OCI-M1 (cell line): ENCODE measurements at places on chromosomes 11 and 22.

DNA sequence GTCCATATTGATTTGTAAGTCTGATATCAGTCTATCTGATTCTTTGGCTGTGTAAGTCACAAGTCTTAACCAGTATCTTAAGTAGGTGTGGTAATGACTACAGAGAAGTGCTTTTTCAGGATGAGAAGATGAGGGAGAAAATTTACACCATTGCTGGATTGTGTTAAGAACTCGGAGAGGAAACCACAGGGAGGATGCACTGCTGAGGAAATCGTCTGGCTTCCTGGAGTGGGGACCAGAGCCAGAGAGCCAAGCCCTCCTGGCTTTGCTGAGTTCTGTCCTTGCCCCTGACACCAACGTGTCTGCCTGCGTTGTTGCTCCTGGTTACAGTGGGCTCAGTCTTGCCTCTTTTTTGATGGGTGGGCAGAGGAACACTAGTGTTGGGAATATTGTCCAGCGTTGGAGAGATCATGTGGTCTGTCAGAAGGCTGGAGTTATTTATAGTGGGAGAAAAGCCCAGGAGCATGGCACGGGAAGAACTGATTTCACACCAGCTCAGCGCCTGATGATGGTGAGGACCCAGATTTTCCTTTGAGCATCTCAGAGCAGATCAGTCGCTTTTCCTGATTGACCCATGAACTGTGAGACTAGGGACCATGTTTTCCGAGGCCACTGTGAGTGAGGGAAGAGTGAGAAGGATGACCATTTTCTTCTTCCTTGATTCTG, 29.6 kb downstream of the MARK2 start:
- no peak for DNase-seq

GRCh38 chr22:24466716-24467328, 28.3 kb upstream of the UPB1 start:
- peak; percentile 71 for DNase-seq

- DNase-seq: no peak
These were observed 588.9 kb downstream of the ETS1 start for GRCh38 chr11:127998421-127998820.

DNA sequence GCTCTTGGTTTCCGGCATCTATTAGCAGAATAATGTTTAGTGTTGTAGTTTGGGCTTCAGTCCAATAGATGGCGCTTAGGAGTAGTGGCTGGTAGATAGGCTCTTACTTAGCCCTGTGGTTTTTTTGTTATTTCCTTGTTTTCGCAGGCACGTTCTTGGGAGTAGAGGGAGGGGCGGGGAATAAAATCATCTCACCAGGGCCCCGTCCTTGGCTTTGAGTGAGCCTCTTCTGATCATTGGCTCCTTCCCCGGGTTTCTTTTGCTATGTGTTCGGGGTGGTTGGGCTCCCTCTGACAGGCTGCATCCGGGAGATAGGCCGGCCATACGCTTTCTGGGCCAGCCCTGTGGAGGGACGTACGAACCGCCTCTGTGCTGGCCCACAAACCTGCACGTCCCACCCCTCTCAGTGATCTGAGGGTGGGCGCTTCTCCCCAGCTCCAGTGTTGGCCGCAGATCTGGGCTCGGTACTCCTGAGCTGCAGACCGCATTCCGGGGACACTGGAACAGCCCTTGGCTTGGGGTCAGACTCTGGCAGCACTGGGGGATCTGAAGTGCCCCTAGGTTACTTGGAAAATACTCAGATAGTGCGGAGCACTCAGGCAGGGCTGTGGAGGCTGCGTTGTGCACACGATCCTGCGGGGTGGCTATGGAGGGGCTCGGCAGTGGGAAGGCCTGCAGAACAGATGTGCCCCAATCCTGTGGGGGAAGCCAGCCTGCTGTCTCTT, 217.0 kb downstream of the DYNC2H1 start:
- DNase-seq: peak; percentile 76

GRCh38 chr22:17444204-17444504, 74.9 kb downstream of the CECR2 start:
- DNase-seq: no peak

DNA sequence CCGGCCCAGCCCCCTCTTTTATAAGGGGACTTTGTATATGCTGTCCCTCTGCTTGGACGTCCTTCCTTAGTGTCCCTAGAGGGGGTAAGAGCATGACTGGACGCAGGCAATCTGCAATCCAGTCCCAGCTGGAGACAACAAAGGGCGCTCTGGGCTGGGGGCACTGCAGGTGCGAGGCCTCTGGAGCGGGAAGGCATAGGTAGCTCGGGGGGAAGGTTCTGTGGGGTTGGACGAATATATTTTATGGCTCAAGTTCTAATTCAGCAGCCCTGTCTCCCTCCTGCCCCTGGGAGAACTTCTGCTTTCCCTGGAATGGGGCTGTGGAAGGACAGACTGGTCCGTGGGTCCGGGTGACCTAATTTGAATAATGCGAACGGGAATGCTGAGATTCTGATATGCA, 40.0 kb downstream of the KCNJ4 start:
- no peak for DNase-seq

- DNase-seq: no peak
These were observed 46.2 kb downstream of the AMBRA1 start for GRCh38 chr11:46547579-46547978.

GRCh38 chr11:118602331-118602730, 5.1 kb upstream of the PHLDB1 start:
- DNase-seq: peak; percentile 94

DNA sequence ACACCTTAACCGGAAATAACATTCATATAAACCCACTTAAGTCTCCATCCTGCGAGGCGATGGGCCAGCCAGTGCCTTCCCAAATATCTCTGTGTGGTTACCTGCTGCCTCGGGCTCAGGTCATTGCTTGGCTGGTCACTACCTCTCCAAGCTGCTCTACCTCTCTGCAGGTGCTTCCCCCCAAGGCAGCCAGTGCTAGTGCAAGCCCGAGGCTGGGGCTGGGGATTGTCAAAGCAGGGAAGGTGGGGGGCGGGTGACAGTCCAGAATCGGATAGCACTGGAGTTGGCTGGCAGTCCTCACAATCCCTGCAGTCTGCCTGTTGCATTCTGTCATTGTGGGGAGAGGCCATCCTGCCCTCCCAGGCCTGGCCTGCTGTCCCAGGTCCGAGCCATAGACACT, 11.1 kb downstream of the MCHR1 start:
- DNase-seq: no peak

DNA sequence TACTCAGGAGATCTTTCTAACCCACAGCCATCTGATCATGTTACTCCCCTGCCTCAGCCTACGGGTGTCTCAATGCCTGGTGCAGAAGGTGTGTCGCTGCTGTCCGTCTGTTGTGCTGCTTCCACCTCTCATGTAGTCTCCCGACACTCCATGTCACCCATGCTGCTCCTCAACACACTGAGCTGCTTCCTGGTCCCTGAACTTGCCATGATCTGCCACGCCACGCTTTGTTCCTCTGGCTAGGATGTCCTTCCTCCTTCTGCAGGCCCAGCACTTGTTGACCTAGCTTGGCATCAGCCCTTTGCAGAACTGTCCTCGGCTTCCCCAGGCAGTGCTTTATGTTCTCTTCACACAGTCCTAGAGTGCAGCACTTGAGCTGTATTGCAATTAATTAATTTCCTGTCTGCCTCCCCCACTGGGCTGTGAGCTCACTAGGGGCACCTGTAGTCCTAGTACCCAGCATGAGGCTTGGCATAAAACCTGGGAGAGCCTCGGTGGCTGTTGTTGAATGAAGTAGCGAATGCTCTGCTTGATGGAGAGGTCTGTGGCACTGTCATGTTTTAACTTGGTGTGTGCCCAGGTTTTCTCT, 9.5 kb downstream of the GTPBP1 start:
- DNase-seq: no peak

- DNase-seq: no peak
These were observed 287.8 kb upstream of the CNTN5 start for GRCh38 chr11:98732947-98733346.

DNA sequence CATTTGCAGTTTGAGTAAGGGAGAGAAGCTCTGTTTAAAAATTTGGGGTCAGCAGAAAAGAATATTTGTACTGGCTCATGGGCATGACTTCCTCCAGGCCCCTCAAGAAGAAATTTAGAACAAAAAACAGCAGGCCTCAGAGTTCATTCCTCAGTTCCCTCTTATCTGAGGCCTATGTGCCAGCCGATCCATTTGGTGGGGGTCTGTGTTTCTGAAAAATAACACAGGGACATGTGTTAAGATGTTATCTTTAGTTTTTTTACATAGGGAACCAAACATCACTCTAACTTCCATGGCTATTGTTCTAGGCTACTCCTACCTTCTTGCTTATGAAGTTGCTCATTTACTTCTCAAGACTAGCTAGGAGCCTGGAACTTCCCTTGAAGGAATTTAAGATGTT, 16.2 kb upstream of the HSD17B12 start:
- no peak for DNase-seq

- no peak for DNase-seq
These were observed 7.6 kb downstream of the LRRC10B start for GRCh38 chr11:61516191-61516590.

DNA sequence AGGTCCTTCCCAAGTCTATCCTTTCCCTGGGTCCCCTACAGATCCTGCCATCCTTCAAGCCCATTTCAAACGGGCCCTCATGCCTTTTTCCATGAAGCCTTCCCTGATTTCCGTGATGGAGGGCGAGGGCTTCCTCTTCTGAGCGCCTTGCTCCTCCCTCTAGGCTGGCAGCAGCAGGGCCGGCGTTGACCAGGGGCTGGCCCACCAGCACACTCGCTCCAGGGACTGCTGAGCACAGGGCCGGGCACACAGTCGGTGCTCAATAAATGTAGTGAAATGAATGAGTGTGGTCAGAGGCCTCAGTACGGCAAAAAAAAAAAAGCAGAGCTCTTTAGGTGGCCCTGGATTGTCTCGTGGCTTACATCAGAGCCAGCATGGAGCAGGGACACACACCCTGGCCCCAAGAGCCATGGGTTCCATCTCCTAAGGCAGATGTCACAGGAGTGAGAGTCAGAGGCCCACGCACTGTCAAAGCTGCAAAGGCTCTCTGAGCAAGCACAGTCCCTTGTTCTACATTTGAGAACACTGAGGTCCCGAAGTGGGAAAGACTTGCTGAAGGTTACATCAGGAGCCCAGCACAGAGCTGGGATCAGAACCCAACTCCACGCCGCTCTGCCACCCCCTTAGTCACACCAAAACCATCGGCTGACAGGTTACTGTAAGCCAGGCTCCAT, 3.1 kb downstream of the IL2RB start:
- DNase-seq: no peak

- no peak for DNase-seq
These were observed 78.9 kb downstream of the DBX1 start for GRCh38 chr11:20081336-20081735.

- DNase-seq: no peak
These were observed 269.0 kb downstream of the FAM76B start for GRCh38 chr11:95520369-95521132.

- no peak for DNase-seq
These were observed 4.6 kb upstream of the MICAL3 start for GRCh38 chr22:18028817-18029527.

DNA sequence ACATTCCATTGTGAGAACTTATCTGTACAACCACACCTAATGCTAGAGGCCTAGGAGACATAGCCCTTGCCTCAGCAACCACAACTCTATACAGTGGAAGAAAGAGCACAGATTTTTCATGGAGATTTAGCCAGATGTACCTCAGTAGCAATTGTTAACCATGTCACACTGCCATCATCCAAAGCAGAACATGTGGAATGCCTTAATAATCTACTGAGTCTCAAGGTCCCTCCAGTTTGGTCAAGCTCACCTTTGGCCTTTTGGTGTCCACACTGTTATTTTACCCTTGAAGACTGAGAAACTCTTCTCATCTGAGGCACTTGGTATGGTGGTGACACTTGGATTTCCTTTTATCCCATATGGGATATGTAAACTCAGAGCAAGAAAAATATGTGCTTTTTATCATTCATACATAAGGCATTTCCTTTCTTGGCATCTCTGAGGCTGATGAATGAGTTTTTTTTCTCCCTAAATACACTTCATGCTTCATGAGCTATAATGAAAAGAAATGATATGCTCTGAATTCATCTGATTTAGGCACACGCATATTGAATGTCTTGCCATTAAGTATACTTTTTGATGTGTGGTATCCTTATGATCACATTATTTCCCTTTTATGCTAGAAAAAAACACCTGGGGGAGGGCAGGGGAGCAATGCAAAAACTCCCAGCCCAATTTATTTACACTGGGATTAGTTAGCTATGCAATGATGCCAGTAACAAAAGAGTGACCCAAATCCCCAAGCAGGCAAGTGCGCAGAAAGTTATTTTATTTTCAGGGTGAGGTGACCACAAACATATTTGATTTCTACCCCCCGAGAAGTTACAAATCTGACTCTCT, 63.3 kb upstream of the ME3 start:
- DNase-seq: peak; percentile 56

DNA sequence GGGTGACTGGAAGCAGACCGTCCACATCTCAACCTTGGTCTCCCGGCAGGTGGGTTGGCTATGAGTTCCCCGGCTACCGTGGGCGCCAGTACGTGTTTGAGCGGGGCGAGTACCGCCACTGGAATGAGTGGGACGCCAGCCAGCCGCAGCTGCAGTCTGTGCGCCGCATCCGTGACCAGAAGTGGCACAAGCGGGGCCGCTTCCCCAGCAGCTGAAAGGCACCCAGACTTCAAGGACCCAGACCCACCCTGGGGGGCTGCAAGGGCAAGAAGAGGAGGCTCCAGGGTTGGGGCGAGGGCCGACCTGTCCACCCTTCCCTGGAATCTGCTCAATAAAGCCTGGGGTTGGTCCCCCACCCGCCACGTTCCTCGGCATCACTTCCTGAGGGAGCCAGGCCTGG, 7.3 kb downstream of the CRYBB3 start:
- no peak for DNase-seq

DNA sequence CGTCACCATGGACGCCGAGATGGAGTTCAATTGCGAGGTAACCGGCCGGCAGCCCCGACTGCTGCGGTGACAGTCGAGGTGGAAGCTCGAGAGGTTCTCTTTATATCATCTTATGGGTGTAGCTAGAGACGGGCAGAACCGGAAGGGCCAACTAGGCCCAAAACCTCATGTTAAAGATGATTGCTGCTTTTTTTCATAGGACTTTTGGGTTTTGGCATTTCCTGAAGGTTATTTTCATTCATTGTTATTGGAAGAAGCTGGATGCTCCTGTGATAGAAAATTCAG, 585 bp downstream of the NF2 start:
- DNase-seq: no peak

- DNase-seq: no peak
These were observed 25.5 kb upstream of the TMEM45B start for GRCh38 chr11:129790106-129790505.

- no peak for DNase-seq
These were observed 12.6 kb upstream of the RFPL2 start for GRCh38 chr22:32217465-32217864.

GRCh38 chr11:75334976-75335375, 16.5 kb downstream of the ARRB1 start:
- no peak for DNase-seq
